ENCODE measurements at places on chromosomes 12 and 14.
A peak's percentile ranks its signal among the peaks of the same experiment; 100 is the strongest.

DNA sequence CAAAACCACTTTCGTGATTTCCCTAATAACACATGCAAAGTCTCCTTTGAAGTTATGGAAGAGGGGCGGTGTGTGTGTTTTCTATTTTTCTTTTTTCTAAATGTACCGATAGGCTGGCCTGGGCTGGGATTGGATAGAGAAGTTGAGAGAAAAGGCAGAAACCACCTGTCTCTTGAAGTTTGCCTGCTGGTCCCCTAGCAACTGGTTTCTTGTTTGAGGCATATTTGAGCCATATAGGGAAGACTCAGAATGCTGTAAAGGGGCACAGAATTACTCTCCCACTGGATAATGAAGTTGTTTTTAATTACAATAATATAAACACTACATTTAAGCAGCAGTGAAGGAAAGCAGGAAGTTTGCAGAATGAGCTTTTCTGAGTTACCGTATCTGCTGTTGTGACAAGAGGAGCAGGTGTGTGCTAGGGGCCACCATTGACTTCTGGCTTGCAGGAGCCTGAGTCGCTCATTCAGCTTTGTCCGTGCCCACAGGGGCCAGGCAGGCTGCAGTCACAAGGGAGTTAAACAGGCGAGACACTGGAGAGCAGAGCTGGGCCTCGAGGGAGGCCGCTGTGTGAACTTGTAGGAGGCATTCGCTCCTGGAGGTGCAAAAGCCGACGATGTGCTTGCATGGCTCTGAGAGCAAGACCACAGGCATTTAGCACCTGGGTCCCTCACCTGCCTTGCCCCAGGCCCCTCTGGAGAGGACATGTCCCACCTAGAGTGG, 173.8 kb upstream of the RGS6 start:
- no peak for DNase-seq

DNA sequence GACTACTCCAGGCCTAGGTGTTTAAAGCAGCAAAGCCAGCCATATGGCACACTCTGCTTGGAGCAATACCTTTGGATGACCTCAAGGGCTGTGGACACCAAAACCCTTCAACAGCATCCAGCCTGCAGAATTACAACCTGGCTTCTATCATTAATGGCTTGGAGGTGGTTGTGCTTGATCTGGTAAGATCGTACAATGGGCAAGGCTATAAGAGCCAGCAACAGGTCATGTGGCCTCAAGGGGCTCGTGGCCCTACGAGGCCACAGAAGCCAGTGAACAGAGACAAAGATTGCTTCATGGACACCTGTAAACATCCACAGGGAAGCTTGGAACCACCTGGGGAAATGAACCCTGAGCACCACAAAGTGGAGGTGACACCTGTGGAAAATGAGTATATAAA, 657.3 kb downstream of the BCL11B start:
- no peak for DNase-seq

DNA sequence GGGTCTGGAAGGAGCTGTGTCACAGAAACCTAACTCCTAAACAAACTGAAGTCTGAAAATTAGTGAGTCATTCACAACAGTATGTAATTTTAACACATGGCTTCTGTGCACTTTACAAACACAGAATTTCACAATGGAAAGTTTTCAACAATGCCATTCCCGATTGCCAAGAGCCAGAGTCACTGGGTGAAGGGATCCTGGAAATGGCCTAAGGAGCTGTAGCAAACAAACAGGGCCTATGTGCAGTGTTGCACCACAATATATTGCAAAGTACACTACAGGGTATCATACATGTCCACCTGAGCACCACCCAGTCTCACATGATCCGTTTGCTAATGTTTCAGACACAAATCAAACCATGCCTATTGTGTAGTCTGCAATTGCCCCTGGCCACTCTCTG, 184.7 kb upstream of the OTX2 start:
- DNase-seq = no peak

GRCh38 chr12:1760566-1761382, 59.6 kb upstream of the LRTM2 start:
- peak; percentile 2 for DNase-seq

GRCh38 chr12:15346488-15346887, 24.2 kb downstream of the PTPRO start:
- no peak for DNase-seq

GRCh38 chr12:52354200-52354599, 13.1 kb downstream of the KRT85 start:
- DNase-seq = no peak

All from inflammatory macrophage (primary cell).